Right atrium auricular region (tissue), 2 donors: ENCODE measurements at places on chromosomes 5 and 9. TPM values are rescaled to one million over a fixed set of nuclear protein-coding genes. Genes with fewer than 3 reads are reported as not detected.

- no peak for DNase-seq
Measured at GRCh38 chr9:69671879-69672595, at the start of gene APBA1. Gene APBA1 (minus strand): TSS chr9:69672371.

GRCh38 chr5:19605846-19606407 lies 382.1 kb downstream of the CDH18 start:
- no peak for DNase-seq

DNA sequence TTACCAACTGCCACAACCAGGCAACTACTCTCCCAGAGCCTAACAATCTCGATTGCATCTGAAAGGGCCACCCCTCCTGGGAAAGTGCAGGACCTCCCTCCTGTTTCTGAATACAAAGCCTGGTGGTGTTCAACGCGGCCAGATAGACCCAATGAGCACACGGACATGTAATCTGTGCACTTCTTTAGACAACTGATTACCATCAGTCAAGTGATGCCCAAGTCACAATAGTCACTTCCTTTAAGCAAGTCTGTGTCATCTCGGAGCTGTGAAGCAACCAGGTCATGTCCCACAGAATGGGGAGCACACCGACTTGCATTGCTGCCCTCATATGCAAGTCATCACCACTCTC lies 739 bp downstream of the C9orf72 start:
- DNase-seq, result peak; percentile 84

DNA sequence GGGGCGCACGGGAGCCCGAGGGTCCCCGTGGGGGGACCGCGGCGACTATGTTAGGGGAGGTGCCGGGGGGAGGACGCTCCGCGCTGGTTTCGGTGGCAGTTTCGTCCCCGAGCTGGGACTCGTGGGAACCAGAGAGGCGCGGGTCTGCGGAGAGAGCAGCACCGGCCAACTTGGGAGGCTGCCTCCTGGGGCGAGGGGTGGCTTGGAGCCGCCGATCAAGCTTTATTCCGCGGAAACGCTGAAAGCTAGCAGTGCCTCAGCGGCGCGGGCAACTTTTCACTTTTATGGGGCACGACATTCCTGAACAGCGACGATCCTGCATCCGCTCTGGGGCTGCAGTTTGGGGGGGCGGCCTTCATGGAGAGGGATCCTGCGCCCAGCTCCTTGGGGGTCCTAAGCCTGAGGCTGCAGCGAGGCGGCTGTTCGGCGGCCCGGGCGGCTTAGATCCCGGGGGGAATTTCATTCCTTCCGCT lies 369 bp downstream of the OCLN start:
- no peak for DNase-seq

- no peak for DNase-seq
Measured at GRCh38 chr9:110283751-110284150, 27.4 kb upstream of the TXN start.

DNA sequence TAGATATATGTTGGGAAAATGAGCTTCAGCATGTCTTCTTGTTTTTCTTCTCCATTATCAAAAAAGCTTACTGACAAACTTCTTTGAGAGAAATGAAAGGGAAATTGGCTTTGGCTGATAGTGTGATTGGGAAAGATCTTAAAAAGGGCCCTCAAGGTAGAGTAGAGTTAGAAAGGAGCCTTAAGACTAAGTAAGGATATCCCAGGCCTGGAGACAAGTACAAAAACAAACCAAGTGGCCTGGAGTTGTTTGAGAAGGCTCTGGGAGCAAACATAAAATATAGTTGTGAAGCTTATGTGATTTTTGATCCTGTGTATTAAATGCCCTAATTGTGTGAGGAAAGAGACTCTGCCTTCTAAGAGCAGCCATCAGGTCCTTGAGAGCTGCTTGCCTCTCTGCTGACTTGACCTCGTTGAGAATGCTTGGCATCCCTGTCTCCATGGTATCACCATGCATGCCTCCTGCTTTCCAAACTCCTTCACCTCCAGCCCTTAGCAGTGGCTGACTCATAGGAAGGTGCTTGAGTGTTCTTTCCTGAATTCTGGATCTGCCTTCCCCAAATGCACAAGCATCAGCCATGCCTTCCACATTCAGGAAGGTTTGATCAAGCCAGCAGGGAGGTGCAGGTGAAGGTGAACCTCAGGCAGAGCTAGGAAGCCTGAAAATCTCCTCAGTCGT lies 78.9 kb downstream of the SMARCA2 start:
- DNase-seq, result no peak

DNA sequence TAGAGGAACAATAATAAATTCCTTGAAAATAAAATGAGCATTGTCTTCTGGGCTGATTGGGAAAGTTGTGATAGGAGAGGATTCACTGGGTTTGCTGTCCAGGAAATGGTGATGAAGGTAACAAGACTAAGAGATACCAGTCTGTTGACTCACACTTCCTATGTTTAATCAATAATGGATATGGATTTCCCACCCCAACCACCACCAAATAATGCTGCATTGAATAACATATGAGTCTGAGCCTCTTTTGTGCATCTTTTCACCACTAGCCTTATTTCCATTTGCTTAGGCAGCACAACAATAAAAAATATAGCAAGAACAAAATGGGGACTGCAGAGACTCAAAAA lies 120.2 kb upstream of the NFIB start:
- no peak for DNase-seq

GRCh38 chr5:4879693-4880303 lies 260.3 kb upstream of the ADAMTS16 start:
- peak; percentile 79 for DNase-seq

GRCh38 chr5:126446498-126447224 lies 23.5 kb downstream of the GRAMD2B start:
- DNase-seq, result no peak

DNA sequence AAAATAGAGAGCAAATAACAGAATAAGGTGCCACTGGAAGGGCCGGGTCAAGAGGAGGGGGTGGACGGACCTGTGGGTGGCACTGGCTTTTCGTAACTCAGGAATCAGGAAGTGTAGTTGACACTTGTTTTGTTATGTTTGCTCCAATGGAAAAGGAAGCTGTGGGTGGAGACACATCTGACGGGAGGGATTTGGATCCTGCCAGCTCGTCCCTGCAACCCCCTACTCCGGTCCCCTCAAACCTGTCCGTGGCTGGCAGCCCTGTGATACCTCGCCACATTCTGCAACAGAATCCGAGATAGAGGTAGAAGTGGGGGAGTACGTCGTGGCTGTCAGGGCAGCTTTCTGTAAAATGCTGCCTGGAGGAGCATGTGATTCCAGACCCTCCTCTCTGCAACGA lies 104.2 kb upstream of the IER5L start:
- peak; percentile 51 for DNase-seq

PALM2AKAP2 gene
- total RNA-seq, result 56.6 TPM

ISL1 gene
- total RNA-seq, result not detected

NUP214 gene
- total RNA-seq, result 29.5 TPM
